Endothelial cell of umbilical vein (primary cell): ENCODE measurements at places on chromosomes 13 and 19.

GRCh38 chr19:16851031-16851712 is 22.0 kb downstream of the SIN3B start:
- DNase-seq, result no peak

DNA sequence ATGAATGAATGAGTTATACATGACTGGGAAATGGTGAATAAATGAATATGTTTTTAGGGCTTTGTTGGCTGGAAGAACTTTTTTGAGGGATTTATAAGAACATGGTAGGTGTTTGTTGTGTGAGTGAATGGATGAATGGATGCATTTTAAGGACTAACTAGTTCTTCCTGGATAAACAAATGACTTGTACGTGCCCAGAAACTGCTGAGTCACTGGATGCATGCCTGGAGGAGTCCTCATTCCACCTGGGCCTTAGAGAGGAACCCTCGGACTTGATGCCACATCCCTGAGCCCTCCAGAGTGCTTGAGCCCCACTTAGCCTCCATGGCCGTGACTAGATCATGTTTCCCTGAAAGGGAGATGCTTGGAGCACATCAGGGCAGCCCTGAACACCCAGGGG is 153.4 kb downstream of the DPF1 start:
- DNase-seq, result no peak

DNA sequence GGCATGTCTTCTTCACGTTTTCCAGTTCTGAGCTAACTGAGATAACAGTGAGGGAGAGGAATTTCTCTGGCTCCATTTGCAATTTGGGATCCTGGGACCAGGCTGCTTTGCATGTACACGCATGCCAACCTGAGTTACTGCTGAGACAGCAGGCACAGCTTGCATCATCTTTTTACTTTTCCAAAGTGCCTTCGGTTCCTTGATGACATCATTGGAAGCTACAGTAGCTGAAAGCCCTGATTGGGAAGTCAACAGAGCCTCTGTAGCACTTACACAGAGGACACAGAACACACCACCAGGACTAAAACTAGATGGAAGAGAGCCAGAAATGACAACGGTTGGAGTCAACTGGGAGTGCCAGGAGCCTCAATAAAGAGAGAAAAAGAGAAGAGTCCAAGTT is 399.1 kb upstream of the GPC6 start:
- DNase-seq, result no peak

DNA sequence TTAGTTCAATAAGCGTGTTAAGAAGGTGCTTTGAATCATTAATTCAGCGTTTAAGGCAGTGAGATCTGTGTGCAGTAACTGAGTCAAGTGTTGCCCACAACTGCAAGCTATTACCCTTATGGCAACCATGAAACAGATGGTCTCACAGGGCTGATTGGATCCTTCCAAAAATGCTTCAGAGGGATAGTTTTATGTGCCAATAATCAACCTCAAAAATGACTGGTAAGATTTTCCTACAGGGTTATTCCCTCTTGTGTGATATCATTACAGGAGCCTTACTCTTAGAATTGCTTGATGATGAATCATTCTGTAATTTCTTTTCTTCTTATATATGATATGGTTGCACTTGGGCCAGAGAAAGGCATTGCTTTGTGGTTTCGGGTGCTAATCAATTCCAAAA is 1299.2 kb upstream of the ATXN8OS start:
- no peak for DNase-seq

- peak; percentile 49 for DNase-seq
These were observed 589 bp downstream of the RBM26 start for GRCh38 chr13:79405501-79405830.

- no peak for DNase-seq
These were observed 7.7 kb downstream of the A1BG start for GRCh38 chr19:58345558-58345957.

DNA sequence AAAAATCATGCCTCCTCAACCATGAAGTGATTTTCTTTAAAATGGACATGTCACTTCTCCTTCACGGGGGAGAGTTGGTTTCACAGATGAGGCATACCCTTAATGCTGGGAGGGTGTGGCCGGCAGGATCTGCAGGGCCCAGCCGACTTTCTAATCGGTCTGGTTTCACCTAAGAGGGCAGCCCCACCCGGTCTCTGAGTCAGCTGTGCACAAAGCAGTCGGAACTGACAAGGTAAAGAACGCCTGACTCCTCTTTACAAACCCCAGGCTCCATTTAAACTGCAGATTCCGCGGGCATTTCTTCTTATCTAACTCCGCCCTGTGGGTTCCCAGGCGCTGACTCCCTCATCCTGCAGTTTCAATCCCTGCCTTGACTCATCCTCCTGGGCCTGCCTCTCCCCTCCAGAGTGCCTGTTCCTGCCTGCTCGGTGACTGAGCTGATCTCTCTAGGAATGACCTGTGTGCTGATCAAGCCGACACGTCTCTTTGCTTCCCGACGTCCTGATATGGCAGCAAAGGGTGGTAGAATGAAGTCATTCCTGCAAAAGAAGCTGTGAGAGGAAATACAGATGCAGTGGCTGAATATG is 63.4 kb downstream of the EFNB2 start:
- peak; percentile 77 for DNase-seq

DNA sequence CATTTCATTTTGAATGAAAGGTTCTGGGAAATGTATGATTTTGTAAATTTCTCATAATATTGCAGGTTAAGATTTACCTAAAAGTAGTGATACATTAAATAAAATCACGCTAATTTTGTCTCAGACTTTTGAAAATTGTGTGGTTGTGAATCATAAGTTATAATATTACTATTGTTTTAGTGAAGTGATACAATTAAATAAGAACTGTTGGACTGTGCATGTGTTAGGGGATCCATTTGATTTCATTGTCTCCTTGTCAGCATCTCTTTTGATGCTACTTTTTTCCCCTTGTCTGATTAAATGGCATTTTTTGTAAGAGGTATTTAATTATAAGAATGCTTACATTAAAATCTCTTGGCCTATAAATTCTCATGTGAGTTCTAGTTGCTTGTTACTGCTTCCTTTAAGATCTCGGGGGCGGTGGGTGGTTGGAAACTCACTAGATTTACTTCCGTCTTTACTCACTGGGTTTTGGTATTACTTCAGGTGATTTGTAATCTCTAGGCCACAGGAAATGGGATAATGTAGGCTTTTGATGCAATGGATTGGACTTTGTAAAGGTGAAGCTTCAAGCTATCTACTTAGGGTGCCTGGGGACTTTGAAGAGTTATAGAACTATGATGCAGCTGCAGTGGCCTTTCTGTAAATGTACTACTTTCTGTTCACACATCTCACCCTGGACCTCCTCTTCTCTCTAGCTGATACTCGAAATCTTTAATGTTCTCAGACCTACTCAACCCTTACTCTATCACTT is 66.5 kb downstream of the PAN3 start:
- DNase-seq, result no peak

DNA sequence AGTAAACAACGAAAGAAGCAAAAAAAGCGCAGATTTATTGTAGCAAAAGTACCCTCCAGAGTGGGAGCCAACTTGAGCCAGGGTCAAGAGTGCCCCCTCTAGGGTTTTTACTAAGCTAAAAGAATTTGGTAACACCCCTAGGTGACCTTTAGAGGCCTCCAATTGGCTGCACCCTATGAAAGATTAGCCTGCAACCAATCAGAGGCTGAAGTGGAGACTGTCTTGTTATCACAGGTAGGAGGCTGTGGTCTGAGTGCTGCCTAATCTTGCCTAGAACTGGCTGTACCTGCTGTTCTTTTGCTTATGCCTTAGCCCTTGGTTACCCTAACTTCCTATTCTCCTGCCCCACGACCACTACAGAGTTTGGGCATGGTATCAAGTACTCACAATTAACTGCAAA is 38.3 kb downstream of the ANKRD10 start:
- DNase-seq, result no peak

- DNase-seq, result no peak
These were observed 58.6 kb upstream of the WDFY2 start for GRCh38 chr13:51525567-51526167.

- no peak for DNase-seq
These were observed 151.5 kb downstream of the RGCC start for GRCh38 chr13:41608839-41609177.

DNA sequence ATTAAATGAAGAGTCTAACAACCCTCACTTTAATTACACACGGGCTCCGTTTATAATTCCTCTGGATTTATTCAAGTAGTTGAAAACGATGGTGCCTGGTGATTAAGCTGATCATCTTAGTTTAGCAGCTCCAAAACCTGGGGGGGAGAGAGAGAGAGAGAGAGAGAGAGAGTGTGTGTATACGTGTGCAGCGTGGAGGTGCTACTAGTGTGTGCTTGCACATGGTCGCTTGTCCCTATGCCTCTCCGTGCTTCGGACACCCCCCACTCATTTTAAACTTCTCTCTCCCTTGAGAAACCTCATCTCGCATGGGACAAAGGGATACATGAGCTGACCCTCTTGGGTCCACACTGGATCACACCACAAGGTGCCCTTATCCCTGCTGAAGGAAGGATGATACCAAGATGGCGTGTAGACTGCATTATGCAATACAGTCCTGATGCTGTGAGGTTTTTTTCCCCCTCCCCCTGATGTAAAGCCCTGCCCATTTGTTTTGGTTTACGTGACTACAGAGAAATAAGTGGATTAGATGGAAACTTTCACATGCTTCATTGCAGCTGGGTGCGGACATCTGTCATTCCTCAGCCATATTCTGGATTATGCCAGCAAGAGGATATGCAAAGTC is 320.8 kb downstream of the ZNF536 start:
- no peak for DNase-seq

DNA sequence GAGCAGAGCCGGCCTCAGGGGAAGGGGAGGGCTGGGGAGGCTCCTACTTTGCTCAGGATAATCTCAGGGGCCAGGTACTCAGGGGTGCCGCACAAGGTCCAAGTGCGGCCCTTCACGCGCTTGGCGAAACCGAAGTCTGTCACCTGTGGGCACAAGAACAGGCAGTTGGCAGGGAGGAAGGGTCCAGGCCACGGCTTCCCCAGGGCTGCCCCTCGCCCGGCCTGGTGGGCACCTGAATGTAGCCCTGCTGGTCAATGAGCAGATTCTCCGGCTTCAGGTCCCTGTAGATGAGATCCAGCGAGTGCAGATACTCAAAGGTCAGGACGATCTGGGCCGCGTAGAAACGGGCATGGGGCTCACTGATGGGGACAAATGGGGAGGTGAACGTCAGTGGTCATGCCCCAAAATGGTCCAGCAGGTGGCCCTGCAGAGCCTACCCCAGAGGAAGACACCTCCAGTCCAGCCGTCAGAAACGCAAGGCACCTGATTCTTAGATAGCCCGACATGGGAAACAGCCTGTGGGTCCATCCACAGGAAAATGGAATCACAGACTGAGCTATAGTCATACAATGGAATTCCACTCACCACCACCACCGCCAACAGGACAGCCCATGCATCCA is 7.1 kb upstream of the SAMD1 start:
- no peak for DNase-seq

DNA sequence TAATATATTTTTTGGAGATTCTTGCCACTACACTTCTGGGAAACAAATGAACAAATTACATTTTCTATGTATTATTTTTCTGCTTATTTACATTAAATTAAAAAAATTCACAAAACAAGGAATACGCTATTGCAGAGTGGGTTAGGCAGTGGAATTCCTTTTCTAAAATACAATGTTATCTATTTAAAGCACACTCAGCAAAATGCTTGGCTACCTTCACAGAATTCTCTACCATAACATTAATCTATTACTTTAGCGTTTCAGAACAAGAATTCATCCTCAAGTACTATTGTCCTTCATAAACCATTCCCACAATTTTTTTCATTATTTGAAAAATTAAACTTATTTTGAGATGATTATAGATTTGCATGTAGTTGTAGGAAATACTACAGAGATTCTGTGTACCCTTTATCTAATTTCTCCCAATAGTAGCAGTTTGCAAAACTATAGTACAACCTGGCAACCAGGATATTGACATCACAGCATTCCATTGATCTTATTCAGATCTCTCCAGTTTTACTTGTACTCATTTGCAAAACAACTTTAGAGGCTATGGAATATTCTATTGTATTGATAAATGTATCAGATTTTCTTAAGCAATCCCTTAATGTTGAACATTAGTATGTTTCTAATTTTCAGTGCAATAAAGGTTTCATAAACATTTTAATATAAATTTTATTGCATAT is 120.9 kb downstream of the DLEU7 start:
- DNase-seq, result no peak

- DNase-seq, result no peak
These were observed 274.7 kb downstream of the DNAJC15 start for GRCh38 chr13:43297967-43298678.

GRCh38 chr19:18450931-18451836 is 13.3 kb upstream of the ISYNA1 start:
- peak; percentile 65 for DNase-seq

DNA sequence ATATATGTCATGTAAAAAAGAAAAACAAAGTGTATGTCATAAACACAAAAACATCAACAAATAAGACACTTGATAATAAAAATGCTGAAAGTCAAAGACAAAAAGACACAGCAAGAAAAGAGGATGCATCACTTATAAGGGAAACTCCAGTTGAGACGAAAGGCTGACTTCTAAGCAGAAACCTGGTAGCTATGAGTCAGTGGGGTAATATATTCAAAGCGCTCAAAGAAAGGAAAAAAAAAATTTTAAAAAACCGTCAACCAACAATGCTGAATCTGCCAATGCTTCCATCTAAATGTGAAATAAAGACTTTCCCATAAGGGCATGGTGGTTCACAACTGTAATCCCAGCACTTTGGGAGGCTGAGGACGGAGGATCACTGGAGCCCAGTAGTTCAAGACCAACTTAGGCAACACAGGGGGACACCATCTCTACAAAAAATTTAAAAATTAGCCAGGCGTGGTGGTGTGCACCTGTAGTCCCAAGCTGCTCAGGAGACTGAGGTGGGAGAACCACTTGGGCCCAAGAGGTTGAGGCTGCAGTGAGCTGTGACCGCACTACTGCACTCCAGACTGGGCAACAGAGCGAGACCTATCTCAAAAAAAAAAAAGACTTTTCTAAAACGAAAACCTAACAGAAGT is 24.0 kb downstream of the USP12 start:
- DNase-seq, result no peak

- no peak for DNase-seq
These were observed 21.6 kb downstream of the VASP start for GRCh38 chr19:45528744-45529419.

GRCh38 chr13:44244288-44244687 is 129.3 kb upstream of the SERP2 start:
- DNase-seq, result no peak

- DNase-seq, result no peak
These were observed 4.4 kb downstream of the DOCK6 start for GRCh38 chr19:11257846-11258380.

GRCh38 chr13:110458594-110459365 is 102.7 kb downstream of the RAB20 start:
- no peak for DNase-seq
